ENCODE measurements at places on chromosomes 16 and 17.

GRCh38 chr16:15672514-15673167 lies 22.6 kb downstream of the NDE1 start:
- DNase-seq: peak; percentile 96

- DNase-seq: peak; percentile 83
Observed at GRCh38 chr16:79316004-79316458, 284.5 kb downstream of the MAF start.

DNA sequence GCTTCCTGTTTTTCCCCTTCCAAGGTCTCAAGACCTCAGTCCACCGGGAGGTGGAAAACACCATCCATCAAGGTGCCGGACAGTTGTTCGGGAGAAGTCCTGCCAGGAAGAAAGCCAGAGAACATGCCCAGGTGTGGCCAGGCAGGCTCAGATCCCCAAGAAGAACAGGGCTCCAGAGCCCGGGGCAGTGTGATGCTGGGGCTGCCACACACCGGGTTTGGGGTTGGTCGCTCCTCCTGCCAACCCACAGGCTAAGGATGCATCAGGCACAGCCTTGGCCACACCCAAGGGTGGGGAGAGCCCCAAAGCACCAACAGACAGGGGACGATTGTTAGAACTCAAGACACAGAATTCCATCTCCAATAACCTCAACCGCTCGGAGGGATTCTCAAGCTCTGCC lies 19.7 kb downstream of the ZFHX3 start:
- DNase-seq: no peak

DNA sequence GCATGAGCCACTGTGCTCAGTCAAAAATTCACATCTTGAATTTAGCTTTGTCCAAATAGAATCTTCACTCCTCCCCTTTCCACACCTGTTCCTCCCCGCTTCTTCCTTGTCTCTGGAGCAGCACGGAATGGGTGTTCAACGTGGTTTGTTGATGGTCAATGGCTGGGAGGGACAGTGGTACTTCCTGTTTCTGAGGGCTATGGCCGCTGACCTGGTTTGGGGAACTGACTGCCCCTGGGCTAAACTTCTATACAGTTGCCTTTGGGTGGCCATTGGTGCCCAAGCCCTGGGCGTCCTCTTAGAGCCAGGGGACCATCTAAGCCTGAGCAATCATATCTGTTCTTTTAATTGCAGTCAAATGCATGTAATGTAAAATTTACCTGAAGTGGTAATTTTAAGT lies 19.1 kb upstream of the WFIKKN2 start:
- DNase-seq: peak; percentile 54

- DNase-seq: no peak
Observed at GRCh38 chr16:25212636-25213035, 4.1 kb upstream of the AQP8 start.
